Fibroblast of pulmonary artery (primary cell): ENCODE measurements at places on chromosomes 4 and X.
A peak's percentile ranks its signal among the peaks of the same experiment; 100 is the strongest.

DNA sequence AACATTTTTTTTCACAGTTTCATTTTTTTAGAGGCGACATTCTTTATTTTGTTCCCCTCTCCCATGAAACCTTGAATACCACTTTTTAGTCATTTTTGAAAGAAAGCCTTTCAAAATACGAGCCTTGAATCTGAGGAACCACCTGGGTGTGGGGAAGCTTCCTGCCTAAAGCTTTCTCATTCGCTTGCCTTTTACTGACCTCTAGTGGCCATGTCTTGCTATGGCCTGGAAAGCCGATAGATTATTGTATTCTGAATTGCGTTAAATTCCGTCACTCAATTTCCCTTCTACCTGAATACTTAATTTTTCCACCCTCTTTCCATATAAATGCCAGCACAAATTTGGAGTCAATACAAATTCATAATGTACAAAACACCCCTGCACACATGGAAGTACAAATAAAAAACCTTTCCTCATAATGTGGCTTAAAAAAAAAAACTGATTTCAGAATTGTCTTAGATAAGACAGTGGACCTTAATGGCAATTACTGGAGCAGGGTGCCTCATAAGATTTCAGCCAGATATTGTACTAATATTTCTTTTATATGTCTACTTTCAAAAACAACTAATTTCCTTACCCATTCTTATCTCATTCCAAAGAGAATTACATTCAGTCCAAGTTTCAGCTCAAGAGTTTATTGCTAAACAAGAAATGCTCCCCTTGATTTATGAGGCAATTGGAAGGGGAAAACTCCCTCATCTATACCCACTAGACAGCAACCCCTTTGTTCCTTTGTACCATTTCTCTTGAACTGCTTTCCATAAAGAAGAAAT, 217.9 kb downstream of the CENPC start:
- peak; percentile 74 for DNase-seq

- no peak for DNase-seq
Observed at GRCh38 chr4:144300616-144301015, 160.1 kb upstream of the GYPA start.

DNA sequence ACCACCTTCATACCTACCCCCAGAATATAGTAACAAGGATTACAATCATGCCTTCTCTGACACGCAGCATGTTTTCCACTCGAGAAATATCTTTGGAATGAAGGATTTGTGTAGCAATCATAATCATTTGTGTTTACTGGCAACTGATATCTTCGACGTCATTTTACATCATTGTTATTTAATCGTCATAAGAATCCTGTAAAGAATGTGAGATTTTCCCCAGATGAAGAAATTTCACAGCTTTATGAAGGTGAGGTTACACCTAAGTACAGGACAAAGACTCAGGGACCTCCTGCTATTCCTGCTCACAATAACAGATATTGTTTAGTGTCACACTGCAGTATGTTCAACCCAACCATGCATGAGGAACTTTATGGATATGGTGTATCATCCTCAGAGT, 198.2 kb upstream of the LDB2 start:
- peak; percentile 13 for DNase-seq

- DNase-seq, result no peak
Observed at GRCh38 chr4:96342196-96342595, 502.3 kb downstream of the PDHA2 start.

GRCh38 chr4:28724239-28724638, 1863.6 kb downstream of the STIM2 start:
- no peak for DNase-seq

DNA sequence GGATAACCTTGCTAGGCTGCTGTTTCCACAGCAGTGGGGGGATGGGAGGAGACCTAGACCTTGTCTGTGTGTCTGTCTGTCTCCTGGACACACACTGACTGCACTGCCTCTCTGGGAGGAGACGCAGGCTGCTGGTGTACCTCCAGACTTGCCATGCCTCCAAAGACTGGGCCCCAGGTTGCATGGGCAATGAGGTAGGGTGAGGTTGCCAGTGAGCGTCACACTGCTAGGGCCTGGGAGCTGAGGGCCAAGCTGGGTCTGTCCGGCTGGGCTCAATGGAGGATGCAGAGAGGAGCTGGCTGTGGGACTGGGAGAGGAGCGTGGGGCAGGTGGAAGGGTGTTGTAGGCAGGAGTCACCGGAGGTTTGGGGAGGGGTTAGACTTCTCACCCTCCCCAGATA, 16.6 kb downstream of the MAGED2 start:
- DNase-seq, result no peak

- peak; percentile 15 for DNase-seq
Observed at GRCh38 chr4:95415346-95415771, 133.4 kb downstream of the UNC5C start.

GRCh38 chr4:35464964-35465528, 779.3 kb downstream of the ARAP2 start:
- no peak for DNase-seq

DNA sequence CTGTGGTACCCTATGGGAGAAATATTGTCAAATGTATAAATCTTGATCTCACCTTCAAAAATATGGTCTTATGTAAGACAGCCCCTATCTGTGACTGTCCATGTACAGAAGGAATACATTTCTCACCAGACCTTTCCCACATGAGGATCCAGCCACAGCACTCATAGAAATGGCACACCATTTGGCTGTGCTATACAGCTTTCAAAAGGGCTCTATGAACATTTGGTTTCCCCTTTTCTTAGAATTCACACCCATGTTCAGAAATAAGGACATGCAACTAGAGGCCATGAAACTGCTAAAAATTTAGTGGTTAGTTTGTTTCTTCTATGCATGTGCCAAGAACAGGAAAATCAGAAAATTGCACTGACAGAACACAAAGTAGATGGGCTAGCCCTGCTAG, 62.7 kb downstream of the ANTXR2 start:
- no peak for DNase-seq

DNA sequence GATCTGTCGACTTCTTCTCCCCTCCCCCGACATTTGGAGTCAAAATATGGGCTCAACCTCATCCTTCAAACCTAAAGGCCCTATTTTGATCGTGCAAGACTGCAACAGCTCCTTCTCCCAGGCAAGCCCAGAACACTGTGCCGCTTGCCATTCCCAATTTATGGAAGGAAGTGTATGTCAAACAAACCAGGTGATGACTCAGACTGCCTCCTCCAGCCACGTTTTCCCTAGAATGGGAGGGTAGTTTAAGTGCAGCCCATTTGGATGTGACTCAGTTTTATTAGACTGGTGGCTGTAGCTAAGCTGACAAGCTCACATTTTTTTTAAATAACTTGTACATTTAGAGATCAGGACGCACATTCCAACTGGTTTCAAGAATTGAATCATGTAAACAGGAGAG, 570.4 kb upstream of the DIPK2B start:
- DNase-seq, result peak; percentile 86

DNA sequence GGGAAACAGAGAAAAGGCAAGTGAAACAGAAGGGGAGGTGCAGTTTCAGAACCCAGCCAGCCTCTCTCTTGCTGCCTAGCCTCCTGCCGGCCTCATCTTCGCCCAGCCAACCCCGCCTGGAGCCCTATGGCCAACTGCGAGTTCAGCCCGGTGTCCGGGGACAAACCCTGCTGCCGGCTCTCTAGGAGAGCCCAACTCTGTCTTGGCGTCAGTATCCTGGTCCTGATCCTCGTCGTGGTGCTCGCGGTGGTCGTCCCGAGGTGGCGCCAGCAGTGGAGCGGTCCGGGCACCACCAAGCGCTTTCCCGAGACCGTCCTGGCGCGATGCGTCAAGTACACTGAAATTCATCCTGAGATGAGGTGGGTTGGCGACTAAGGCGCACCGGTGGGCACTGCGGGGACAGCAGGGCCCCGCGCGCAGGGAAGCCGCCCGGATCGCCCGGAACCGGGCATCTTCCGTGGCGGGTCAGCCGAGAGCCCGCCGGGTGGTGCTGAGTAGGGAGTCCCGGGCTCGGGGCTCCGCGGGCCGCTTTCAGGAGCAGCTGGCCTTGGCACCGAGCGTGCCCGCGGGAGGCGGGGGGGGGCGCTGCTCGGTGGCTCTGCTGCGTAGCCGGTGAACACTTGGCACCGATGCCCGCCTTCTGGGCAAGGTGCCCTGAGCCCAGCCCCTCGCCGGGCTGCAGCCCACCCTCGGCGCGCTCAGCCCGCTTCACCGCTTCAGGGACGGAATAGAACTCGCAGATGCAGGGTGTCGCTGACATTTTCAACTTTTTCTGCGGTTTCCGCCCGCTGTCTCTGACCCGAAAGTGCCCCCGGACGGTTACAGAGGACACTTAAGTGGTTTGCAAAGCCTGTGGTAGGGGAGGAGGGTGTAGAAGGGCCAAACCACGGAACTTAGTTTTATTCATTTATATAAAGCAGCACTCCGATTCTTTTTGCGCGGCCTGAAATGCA, at the start of gene CD38:
CD38 (plus strand) TSS at position 40 of the 953 bp plus-strand sequence; CDS start at position 127, 87 bp downstream.
- DNase-seq, result no peak

- no peak for DNase-seq
Observed at GRCh38 chrX:81662381-81662780, 460.5 kb downstream of the SH3BGRL start.
